ENCODE measurements at places on chromosomes 12 and 14.
A peak's percentile ranks its signal among the peaks of the same experiment; 100 is the strongest.

DNA sequence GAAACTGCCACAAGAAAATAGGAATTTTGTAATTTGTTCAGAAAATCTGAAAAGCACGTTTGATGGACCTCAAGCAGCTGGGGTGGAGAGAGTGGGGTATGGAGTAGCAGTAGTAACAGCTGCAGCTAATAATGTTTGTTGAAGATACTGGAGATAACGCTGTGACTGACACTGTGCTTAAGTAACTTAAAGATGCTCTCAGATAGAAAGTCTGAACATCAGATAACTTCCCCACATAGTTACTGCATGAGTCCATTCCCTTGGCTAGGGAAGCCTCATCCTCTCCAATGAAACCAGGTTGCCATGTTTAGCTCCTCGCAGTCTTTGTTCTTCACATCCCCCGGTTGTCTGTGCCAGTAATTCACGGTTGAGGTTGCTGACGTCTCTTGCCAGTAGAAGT, 24.9 kb downstream of the RMST start:
- no peak for DNase-seq

- no peak for DNase-seq
Measured at GRCh38 chr14:103857256-103857655, 9.9 kb upstream of the PPP1R13B start.

DNA sequence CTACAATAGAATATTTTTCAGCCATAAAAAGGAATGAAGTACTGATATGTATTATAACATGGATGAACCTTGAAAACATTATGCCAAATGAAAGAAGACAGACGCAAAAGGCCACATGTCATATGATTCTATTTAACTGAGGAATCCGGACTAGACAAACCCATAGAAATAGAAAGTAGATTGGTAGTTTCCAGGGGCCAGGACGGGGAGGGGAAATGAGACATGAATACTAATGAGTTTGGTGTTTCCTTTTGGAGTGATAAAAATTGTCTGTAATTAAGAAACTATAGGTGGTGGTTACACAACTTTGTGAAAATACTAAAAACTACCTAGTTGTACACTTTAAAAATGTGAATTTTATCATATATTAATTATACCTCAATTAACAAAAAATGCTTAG, 247.6 kb downstream of the BCAT1 start:
- no peak for DNase-seq

GRCh38 chr12:104608998-104609397, 152.2 kb downstream of the CHST11 start:
- DNase-seq, result no peak

DNA sequence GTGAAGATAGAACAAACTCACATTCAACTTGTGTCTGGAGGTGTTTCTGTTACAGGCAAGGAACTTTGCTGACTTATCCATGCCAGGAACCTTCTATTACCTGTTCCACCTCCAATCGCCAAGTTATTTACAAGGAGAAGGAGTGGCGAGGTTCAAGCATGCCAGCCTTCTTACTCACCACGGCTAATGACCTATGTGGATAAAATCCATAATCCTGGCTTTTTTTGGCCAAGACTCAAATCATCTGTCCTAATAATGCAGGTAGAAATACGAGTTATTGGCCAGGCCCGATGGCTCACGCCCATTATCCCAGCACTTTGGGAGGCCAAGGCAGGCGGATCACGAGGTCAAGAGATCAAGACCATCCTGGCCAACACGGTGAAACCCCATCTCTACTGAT, 241.6 kb downstream of the TMEM132D start:
- no peak for DNase-seq

- no peak for DNase-seq
Measured at GRCh38 chr14:73764406-73765280, 50.5 kb upstream of the PNMA1 start.

DNA sequence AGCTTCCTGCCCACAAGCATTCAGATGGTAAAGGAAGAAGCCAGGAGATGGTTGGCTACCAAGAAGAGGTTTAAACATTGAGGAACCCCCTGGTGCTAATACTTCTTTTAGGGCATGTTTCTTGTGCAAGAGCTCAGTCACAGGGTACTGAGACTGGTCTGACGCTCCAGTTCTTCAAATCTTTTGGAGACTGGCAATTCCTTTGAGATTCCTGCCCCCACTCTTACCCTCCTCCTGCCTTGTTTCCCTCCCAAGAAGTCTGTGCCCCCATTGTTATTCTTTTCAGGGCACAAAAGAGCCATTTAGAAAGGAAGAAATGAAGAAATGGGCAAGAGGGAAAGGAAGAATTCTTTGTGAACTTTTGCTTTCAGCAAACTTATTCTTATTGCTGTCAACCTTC, 11.8 kb downstream of the A2ML1 start:
- DNase-seq, result no peak

DNA sequence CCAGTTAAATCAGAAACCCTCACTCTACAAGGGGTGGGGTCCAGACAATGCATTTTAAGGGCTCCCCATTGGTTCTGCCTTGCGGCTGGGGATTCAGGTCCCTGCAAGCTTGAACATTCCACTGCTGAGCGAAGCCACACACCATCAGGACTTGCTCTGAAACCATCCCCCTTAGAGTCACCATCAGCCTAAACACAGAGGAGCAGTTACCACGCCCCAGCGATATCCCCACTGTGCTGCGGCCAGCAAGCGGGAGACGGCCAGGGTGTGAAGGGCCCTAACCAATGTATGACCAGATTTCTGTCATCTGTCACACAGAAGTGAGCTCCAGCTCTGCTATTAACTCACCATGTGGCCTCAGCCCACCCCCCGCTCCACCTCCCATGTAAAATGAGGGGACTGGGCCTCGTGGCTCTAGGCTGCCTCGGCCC, 29.7 kb downstream of the CCDC88C start:
- no peak for DNase-seq

GRCh38 chr12:131142891-131143657, 189.4 kb downstream of the ADGRD1 start:
- DNase-seq, result no peak

GRCh38 chr14:68466491-68466977, 326.3 kb downstream of the ZFP36L1 start:
- peak; percentile 87 for DNase-seq

DNA sequence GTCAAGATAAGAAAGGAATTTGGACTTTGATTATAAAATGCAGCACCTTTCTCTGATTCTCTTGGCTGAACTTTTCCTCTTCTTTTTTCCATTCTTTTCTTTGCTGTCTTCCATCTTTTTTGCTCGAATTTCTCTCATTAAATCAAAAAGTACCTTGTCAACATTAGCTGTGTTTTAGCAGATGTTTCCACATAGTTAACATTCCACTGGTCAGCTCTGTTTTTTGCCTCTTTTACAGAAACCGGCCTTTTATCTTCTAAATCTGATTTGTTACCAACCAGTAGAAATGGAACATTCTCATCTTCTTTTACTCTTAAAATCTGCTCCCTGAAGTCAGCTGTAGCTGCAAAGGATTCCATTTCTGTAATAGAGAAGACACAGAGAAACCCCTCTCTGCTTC, 71.1 kb upstream of the SYT1 start:
- peak; percentile 16 for DNase-seq

- no peak for DNase-seq
Measured at GRCh38 chr12:112169161-112169872, 44.0 kb downstream of the TRAFD1 start.

DNA sequence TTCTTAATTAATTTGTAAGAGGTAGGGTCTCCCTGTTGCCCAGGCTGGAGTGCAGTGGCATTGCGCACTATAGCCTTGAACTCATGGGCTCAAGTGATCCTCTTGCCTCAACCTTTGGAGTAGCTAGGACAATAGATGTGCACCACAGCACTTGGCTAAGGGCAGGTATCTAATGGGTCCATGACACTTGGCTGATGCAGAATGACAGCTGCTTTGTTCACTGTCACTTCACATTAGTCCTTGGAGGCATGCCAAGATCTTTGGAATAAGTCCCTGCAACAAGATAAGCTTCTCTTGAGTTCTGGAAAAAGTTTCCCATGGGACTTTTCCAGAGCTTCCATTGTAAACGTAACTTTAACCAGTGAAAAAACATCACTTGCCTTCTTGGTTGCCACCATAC, 23.4 kb downstream of the COQ6 start:
- DNase-seq, result no peak

DNA sequence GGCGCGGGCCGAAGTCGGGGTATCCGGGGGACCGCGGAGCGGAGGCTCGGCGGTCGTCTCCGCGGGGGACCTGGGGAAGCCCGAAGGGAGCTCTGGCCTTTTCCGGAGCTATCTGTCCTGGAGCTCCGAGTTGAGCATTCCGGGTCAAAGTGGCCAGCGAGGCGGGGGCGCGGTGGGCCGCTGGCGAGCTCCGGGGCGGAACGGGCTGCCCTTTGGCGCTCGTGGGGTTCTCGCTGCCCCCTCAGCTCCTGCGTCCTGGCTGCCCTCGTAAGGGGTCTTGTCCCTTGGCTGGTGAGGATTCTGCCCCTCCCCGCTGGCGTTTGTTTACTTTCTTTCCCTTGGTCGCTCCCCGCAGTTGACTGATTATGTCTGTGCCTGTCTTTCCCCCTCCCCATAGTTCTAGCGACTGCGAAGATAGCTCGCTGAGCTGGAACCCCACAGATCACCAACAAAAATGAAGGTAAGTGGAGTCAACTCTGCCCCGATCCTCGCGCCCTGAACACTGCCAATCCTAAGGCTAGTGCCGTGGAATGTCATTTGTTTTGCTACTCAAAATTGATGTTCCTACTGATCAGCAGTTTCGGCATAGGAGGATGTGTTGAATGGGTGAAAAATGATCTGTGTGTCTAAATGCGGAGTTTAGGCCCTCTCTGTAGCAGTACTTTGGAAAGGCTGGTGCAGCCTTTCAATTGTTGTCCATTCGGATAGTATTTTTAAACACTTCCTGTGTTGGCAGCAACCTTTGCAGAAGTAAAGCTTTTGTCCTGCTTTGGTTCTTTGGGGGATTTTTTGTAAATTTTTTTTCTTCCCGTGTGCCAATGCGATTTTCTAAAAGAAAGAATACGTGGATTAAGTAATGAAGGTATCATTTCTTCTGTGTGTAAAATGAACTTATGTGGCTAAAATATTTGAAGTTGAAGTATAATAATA, 1.3 kb downstream of the ARID4A start:
- no peak for DNase-seq

DNA sequence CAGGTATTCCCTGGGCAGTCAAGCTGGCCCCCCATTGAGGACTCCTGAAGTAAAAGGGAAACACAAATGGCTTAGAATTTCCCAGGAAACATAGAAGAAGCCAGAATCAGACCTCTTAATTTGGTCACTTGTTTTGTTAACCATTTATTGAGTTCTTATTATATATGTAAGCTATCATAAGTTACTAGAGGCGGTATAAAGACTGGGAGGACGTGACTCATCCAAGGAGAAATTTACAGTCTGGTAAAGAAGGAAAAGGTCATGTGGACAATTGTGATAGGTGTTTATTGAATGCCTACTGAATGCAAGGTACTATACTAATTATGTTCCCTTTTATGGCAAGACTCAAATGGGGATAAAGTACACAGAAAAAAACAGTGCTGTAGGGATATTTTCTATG, 146.7 kb downstream of the DYRK2 start:
- no peak for DNase-seq

DNA sequence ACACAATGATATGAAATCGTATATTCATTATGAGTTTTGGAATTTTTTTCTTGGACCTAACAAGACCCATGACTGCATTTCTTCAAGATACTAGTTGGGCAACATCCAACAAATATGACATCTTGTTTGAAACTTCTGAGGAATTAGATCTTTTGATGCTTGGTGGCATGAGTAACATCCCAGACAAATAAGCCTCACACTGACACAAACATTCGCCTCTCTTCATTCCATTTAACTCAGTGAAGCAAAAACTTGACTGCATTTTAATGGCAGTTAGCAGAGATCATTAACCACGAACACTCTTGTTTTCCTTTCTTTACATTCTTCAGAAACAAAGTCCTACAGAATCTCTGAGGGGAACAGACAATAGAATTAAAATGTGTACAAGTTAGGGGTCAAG, 758.3 kb downstream of the C12orf50 start:
- no peak for DNase-seq

DNA sequence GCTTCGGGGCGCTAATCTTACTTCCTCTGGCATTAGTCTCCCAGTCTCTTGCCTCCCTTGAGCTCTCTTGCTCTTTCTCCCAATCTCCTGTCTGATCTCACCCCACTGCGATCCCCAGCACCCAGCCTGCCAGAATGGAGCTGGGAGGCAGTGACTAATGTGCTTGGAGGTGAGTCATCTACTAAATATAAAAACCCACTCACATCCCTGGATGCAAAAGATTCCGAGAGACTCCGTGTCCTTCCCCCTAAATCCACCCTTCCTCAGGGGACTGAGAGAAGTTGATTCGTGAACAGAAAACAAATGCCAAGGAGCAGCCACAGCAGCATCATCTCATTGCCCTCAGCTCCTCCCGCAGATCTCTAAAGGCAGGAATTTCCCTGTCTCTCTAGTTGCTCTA, 45.7 kb upstream of the KCNA5 start:
- peak; percentile 89 for DNase-seq

- DNase-seq, result no peak
Measured at GRCh38 chr12:2891240-2892053, 756 bp downstream of the TULP3 start.

GRCh38 chr14:49692193-49692757, 645 bp upstream of the KLHDC1 start:
- no peak for DNase-seq

GRCh38 chr12:88400302-88400701, 180.0 kb downstream of the KITLG start:
- DNase-seq, result no peak
